ENCODE measurements at places on chromosomes 6 and 20. TPM values are rescaled to one million over a fixed set of nuclear protein-coding genes. Genes with fewer than 3 reads are reported as not detected.

Gene PPP1R14C
- total RNA-seq: 9.8 TPM

DNA sequence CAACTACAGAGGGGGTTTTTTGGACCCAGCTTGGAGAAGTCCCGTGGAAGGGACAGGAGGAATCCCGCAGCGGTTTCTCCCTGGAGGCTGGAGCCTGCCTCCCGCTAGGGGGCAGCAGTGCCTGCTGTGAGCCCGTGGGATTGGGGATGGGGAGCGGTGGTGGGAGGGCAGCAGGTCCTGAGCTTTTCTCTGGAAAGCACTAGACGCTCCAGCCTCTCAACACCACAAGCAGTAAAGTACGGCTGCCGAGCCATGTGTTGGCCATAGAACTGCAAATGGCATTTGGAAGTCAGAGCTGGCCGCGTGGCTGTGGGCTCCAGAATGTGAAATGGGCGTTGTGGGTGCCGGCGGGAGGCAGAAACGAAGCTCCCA, 47.8 kb downstream of the GMPR start:
- H3K27me3 ChIP-seq: peaks cover 8% of the 10 kb centered on the region
- no peak overlapping the region for H3K4me3 ChIP-seq
- DNase-seq: no peak

- no peaks in the 10 kb centered on the region for H3K4me1 ChIP-seq
- DNase-seq: no peak
- H3K27ac ChIP-seq: no peak overlapping the region
Observed at GRCh38 chr20:2341336-2341735, 39.4 kb upstream of the TGM6 start.

GRCh38 chr6:116412270-116412669, 41.5 kb downstream of the DSE start:
- H3K27ac ChIP-seq: no peak overlapping the region
- H3K36me3 ChIP-seq: no peaks in the 10 kb centered on the region
- H3K4me3 ChIP-seq: no peak overlapping the region

DNA sequence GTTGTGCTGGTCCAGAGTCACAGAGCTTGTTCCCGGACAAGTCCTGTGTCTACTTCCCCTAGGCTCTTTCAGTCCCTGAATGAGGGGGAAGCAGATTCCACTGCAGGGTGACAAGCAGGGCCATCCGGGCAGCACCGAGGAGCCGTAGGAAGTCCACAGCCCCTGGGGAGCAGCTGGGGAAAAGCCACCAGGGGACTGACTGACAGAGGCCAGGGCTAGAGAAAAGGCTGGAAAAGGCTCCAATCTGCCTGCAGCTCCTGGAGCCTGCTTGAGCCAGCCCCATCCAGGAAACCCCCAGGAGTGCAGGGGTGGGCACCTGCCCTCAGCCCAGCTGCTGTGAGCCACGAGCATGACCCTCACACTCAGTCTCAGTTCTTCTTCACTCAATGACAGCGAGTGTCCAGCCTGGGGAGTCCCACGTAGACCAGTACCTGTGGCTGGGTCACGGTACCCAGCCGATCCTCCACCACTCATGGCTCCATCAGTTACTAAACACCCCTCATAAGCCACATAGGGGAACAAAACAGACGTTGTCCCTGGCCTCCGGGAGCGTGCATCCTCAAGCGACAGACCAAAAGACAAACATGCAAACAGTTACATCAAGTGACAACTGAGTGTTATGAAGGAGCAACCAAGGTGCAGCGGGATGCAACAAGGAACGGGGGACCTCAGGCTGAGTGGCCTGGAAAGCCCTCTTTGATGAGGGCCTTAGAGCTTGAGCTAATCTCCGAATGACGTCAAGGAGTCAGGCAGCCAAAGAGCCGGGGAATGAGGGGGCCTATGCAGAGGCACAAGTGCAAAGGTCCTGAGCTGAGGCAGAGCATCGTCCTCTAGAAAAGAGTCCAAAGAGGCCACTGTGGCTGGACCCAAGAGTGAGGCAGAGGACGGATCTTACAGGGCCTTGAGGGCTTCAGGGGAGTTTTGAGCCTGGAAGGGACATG, 24.8 kb upstream of the VSTM2L start:
- no peak overlapping the region for H3K4me3 ChIP-seq
- no peaks in the 10 kb centered on the region for H3K36me3 ChIP-seq
- H3K27ac ChIP-seq: no peak overlapping the region
- no peak for DNase-seq
